ENCODE measurements at places on chromosomes 6 and 20.
A peak's percentile ranks its signal among the peaks of the same experiment; 100 is the strongest.

- no peak for DNase-seq
Measured at GRCh38 chr20:9059931-9060330, 9.0 kb upstream of the PLCB4 start.

- DNase-seq, result no peak
Measured at GRCh38 chr6:170291271-170292110, 613 bp upstream of the DLL1 start.

DNA sequence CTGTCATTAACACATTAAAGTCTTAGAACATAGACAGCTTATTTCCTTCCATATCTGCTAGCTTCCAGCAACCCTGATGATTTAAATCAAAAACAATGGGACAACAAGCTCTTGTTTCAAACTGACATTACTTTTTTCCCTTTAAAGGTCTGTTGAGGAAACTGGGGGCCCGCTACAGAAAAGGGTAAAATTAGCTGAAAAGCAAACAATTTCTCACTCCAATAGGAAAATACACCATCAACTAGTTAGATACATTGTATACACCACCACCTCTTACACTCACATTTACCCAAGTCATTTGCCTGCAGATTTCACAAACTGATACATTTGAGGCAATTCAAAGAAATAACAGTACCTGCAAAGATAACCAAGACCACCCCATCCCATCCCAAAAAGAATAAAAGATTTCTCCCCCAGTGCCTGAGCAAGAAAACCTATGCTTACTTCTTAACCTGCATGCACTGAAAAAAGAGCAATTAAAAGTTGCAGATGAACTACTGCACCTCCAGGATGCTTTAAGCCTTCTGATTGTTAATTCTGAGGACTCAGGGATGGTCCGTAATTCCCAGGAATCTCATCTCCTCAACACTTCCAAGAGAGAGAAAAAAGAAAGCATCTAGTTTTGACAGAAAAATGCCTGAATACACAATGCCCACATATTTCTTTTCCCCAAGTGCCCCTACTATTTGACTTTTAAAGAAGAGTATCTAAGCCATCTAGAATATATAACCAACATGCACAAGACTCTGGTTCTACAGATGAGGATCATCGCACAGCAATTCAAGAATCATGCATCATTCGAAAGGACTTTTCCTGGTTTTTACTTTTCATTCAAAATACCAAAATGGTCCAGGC is 5.6 kb downstream of the ZMYND8 start:
- peak; percentile 61 for DNase-seq

- no peak for DNase-seq
Measured at GRCh38 chr6:155001482-155001881, 6.4 kb downstream of the TIAM2 start.

- DNase-seq, result no peak
Measured at GRCh38 chr6:149614337-149614736, 34.2 kb downstream of the KATNA1 start.

DNA sequence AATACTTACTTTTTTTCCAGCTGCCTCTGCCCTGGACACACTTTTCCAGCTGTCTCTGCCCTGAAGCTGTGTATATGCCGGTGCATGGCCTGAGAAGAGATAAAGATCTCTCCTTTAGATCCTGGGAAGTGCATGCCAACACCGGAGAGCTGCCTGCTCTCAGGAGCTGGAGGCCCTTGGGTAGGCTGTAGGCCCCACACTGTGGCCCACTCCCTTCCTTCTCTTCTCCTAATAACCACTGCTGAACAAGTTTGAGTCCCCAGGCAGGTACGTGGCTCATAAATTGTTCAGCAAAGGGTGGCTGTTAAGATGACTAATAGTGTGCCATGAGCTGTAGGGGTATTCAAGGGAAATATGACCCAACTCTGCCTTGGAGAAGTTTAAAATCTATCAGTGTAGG is 102.5 kb downstream of the CD24 start:
- no peak for DNase-seq

DNA sequence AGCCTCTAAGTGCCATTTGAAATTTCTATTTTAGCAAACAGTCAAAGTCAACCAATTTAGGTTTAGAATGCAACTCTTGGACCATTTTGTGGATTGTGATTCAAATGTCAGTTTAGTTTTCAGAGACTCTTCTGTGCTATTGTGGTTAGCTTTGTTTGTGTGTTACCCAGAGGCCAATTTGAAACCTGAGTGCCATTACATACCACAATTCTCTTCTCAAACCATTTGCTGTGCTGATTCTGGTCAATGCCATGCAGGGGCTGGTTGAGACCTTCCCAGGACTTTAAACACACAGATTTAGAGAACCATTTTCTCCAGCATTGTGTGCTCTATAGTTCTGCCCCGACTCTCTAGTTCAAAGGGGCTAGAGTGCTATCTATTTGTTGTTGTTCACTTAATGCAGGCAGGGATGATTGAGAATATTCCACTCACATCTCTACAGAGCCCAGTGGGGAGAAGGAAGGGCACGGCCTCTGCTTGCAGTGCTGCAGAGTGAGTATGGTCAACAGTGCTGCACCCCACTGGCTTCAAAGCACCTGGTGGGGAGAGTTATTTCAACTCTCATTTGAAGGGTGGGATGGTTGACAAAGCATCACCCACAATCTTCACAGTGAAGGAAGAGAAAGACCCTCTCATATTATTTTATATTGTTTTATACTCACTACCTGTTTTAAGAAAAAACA is 738.2 kb downstream of the COL12A1 start:
- DNase-seq, result no peak

GRCh38 chr20:10893321-10893720 is 219.5 kb upstream of the JAG1 start:
- no peak for DNase-seq

DNA sequence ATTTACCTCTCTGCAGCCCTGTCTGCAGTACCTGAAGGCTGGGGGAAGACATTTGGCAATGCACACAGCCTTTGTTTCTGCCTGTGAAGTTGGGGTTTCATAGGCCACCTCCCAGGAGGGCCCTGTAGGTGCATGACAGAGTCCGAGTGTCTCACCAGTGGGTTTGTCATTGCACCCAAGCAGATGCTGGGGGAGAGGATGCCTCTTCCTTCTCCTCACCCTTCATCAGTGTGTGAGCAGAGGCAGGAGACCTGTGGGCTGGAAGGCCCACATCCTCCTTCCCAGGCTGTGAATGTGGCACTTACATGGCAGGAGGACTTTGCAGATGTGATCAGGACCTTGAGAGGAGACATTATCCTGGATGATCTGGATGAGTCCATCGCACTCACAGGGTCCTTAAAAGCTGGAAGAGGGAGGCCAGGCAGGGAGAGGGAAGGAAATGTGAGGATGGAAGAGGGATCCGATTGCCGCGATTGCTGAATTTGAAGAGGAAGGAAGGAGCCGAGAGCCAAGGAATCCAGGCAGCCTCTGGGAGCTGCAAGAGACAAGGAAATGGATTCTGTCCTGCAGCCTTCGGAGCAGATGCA is 30.4 kb downstream of the SYNJ2 start:
- DNase-seq, result no peak

DNA sequence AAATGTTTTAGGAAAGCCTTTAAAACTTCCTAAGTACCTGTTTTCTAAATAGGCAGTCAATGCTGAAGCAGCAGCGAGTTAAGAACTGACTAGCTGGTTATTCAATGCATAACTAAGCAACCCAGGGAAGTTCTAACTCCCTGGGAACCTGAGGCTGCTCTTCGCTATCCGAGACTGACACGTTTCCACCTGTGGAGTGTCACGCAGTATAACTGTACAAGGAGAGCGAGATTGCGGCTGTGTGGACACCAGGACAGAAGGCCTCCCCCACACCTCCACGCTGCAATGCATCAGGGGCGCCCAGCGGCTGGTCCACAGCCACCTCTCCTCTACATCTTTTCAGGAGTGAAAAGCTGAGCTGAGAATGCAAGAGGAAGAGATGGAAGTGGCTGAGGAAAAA is 8.0 kb downstream of the PXDC1 start:
- DNase-seq, result no peak

DNA sequence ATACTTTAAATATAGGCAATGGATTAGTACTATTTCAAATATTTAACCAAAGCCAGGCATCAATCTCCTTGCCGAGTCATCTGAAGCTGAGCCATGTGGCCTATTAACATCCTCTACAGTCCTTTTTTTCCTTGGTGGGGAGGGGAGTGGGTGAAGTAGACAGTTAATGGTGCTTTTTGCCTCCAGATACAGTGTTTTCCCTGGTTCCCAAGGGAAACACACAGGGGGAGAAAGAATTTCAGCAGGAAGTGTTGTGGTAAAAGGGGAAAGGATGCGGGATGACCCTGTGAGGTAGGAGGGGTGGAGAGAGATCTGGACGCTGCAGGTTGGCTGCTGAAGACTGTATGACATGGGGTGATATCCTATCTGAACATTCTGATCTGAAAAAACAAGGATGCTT is 9.6 kb downstream of the CLDN20 start:
- DNase-seq, result no peak

DNA sequence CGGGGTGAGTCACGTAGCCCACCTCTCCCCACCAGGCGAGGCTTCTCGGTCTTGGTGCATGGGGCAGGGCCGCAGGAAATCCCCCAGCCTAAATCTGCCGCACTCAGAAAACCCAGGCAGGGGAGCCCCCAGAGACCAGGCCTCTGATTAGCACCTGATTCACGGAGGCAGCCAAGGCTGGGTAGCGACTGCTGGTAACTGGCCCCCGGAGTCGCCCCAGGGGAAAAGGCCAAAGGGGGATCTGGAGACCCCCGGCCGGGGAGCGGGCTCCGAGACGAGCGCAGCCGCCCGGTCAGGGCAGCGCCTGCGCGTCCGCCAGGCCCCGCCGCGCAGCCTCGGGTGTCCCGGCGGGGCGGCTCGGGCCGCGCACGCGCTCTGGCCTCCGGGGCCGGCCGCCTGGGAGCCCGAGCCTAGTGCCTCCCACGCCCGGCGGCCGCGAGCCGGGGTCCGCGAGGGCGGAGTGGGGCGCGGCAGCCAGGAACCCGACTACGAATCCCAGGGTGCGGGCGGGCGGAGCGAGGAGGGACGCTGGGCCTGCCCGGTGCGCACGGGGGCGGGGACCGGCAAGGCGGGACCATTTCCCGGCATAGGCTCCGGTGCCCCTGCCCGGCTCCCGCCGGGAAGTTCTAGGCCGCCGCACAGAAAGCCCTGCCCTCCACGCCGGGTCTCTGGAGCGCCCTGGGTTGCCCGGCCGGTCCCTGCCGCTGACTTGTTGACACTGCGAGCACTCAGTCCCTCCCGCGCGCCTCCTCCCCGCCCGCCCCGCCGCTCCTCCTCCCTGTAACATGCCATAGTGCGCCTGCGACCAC is at the start of gene DUSP22:
DUSP22 (plus strand) TSS at position 791 of the 809 bp plus-strand sequence. CDS start 53 bp downstream, outside the sequence.
- no peak for DNase-seq

- DNase-seq, result no peak
Measured at GRCh38 chr20:13174402-13174801, 46.7 kb upstream of the ISM1 start.

DNA sequence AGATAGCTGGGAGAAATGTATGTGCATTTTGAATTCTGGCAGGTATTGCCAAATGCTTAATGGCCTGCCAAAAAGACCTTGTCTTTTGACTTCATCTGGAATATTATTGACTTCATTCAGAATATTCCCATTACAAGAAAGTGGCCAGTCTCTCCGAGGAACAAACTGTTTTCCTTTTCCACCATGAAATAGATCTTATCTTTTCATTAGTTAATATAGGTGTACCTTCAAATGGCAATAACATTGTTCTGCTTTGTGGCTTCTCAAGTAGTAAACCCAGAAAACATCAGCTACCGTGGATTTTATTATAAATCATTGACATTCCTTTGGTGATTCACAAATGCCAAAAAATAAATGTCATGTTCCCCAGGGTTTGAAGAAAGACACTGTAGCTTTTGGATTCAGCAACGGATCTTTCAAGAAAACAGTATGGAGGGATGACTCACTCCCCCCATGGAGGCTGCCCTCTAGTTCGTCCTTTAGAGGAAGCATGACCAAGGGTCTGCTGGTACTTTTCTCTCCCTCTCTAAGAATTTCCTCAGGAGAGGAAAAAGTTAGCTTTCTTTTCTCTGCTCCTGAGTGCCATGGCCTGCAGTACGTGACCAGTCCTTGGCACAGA is 1.1 kb upstream of the RNF182 start:
- DNase-seq, result peak; percentile 31

- no peak for DNase-seq
Measured at GRCh38 chr6:35247642-35248231, 11.8 kb upstream of the ZNF76 start.

DNA sequence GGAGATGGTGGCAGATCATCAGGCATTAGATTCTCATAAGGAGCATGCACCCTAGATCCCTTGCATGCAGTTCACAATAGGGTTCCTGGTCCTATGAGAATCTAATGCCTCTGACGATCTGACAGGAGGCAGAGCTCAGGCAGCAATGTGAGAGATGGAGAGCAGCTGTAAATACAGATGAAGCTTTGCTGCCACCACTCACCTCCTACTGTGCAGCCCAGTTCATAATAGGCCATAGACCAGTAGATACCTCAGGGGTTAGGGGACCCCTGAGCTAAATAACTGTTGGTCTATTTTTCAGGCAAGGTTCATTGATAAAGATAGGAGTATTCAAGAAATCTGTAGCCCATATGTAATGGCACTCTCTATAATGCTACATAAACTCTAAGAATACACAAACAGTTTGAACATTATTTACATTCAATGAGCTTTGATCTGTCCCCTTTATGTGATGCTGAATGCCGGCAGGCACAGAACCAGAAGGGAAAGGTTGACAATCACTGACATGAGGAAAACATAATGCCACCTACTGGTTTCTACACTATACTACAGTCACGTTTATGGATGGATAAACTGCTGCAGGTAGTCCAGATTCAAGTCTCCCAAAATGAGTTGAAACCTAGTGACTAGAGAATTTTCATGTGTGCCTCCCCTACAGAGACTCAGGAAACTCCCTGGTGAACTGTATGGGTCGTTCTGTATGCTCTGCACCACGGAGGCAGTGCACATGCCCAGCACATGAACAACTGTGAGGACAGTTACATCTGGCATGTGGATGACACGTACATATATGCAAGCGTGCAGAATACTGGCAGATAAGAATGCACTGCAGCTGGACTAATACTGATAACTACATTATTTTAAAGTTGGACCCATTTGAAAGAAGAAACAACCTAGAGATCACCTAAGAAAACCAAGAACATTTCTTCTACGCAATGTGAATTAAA is 72.0 kb downstream of the DST start:
- peak; percentile 57 for DNase-seq

DNA sequence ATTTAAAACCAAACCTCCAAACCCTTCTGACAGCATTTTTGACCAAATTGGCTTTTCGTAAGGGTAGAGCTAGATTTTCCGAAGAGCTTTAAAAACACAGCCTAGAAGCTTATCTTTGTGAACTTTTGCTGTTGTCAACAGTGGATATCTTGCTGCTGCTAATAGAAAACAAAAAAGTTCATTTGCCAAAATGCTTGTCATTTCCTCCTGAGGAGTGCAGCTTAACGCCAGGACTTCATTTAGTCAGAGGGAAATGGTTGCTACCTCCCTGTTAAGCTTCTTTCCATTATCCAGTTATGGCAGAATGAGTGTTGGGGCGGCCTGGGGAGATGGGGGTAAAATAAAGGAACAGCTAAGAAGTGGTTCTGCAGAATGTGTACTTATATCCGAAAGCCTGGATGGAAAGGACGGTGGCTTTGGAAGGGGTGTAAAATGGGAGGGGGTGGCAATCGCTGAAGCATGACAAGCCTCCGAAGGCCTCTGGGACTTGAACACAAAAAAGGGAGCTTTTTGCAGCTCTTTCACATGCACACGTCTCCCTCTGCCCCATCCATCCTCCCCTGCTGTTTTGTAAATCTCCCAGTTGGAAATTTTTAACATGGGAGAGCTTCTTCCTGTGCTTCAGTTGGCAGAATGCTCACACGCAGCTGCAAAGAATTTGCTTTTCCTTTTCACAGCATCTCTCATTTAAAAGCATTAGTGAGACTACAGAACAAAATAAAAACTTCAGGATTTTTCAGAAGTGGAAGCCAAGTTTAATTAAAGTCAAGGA is 22.5 kb downstream of the JARID2 start:
- peak; percentile 40 for DNase-seq
